Pulmonary artery endothelial cell (primary cell): ENCODE measurements at places on chromosomes 2 and 18. TPM values are rescaled to one million over a fixed set of nuclear protein-coding genes. Genes with fewer than 3 reads are reported as not detected.

GRCh38 chr2:49021271-49021670 lies 133.0 kb downstream of the FSHR start:
- DNase-seq, result no peak

DNA sequence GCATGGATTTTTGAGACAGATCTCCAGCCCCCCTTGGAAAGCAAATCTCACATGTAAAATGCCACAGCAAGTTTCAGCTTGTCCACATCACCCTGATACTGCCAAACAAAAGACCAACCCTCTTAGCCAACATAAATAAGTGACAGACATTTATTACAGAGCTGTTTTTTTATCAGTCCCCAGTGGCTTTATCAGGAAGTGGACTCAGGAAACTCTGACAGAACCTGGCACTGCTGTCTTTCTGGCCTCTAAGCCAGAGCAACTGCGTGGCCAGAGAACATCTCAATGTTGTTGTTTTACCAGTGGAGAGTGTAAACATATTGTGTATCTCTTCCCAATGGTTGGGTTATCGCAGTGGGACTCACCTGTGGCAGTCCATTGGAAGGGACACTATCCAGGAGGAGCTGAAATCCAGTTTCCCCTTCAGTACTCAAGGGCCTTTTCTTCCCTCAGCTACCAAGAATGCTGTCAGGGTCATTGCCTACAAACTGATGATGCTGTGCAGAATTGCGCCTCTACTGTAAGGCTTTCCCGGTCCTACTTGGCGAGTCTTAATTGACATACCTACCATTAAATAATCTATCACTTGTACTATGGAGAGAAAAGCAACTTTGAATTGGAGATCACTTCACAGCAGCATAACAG lies 22.0 kb downstream of the SLC14A1 start:
- DNase-seq, result peak; percentile 11

GRCh38 chr2:33673937-33674336 lies 74.8 kb upstream of the FAM98A start:
- no peak for DNase-seq

DNA sequence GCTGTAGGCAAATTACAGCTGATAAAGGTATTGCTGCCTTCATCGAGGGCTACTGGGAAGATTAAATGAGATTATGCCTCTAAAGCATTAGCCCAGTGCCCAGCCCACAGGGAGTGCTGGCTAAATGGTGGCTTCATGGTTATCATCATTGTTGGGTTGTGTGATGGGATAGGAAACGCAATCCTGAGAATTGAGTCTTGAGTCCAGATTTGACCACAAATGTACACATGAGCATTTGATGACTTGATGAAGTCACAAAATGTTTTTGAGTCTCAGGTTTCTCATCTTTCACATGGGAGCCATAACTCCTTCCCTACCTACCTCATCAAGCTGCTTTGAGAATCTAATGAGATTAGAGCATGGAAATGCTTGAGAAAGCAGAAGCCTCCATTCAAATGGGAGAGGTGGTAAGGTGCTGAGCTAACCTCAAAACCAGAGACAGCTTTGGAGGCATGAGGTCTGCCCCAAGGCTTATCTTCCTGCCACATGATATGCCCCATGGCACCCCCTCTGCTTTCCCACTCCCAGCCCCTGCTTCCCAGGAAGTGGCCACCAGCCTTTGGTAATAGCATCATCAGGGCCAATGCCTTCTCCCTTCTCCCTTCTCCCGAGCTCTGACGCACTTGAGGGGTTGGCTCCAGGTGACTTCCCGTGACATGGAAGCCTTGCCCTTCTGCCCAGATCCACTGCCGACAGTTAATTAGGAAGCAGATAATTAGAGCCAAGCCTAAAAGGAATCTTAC lies 149.4 kb upstream of the EPAS1 start:
- DNase-seq, result no peak

- no peak for DNase-seq
These were observed 187.0 kb downstream of the HAUS1 start for GRCh38 chr18:46291149-46291548.

DNA sequence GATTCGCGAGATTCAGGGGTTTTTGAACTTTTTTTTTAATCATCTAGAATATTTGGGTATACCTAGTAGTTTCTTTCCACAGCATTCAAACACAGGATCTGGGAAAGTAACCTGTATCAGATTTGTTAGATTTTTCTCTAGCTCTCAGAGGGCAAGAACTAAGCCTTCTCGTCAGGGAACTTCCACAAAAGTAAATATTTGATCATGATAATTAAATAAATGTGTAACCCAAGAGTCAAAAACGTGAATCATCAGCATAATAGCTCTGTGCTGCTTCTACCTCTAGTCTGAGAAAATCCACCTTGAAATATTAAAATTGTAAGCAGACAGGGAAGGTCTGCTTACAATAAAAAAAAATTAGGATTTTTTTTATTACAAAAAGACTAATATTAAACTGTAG lies 225.7 kb upstream of the SPOPL start:
- DNase-seq, result no peak

DNA sequence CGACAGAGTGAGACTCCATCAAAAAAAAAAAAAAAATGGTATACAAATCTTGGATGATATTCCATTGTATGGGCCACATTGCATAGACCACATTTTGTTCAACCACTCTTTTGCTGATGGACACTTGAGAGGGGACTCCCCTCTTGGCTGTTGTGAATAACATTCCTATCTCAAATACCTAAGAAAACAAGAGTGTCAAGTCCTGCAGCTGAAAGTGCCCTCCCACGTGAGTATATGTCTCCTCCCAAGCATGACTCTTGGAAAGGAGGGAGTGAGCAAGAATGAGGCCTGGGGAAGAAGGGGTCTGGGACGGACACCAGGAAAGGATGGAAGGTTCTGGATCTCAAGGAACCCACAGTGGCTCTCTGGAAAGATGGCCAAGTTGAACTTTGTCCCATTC lies 36.0 kb upstream of the NPAS2 start:
- no peak for DNase-seq

- no peak for DNase-seq
These were observed 14.3 kb downstream of the IL18R1 start for GRCh38 chr2:102369866-102370265.

- DNase-seq, result no peak
These were observed 167.5 kb downstream of the ARL4C start for GRCh38 chr2:234329202-234329960.

- no peak for DNase-seq
These were observed 225.8 kb downstream of the PIEZO2 start for GRCh38 chr18:10923551-10924070.

DNA sequence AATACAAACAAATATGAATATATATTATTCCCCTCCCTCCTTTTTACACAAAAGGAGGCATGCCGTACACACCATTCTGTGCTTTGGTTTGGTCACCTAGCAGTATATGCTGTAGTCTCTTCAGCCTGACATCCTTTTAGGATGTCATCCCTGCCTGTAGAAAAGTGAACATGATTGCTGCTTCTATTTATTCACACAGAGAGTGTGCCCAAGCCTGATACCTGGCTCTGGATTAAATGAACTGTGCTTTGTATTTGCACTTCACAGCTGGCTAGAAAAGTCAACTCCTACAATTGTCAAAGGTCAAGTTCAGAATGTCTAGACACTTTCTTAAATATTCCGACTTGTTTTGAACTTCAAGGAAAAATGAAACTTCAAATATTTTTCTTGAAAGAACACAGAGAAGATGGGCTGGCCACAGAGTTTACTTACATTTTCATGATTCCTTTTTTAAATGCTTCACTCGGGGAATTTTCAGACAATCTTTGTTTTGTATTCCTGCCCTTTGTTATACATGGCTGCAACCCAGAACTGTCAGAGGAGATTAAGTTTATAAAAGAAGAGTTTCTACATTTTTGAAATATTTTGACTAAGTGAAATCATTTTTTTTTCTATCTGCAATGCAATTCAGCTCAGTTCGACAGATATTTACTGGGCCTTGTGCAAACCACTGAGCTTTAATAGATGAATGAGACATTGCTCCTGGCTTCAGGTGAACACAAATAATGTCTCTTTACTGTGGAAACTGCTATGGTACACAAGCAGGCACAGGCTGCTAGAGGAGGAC lies 33.5 kb downstream of the DAPL1 start:
- no peak for DNase-seq

- DNase-seq, result no peak
These were observed 34.1 kb downstream of the PTPRM start for GRCh38 chr18:7601246-7601615.

DNA sequence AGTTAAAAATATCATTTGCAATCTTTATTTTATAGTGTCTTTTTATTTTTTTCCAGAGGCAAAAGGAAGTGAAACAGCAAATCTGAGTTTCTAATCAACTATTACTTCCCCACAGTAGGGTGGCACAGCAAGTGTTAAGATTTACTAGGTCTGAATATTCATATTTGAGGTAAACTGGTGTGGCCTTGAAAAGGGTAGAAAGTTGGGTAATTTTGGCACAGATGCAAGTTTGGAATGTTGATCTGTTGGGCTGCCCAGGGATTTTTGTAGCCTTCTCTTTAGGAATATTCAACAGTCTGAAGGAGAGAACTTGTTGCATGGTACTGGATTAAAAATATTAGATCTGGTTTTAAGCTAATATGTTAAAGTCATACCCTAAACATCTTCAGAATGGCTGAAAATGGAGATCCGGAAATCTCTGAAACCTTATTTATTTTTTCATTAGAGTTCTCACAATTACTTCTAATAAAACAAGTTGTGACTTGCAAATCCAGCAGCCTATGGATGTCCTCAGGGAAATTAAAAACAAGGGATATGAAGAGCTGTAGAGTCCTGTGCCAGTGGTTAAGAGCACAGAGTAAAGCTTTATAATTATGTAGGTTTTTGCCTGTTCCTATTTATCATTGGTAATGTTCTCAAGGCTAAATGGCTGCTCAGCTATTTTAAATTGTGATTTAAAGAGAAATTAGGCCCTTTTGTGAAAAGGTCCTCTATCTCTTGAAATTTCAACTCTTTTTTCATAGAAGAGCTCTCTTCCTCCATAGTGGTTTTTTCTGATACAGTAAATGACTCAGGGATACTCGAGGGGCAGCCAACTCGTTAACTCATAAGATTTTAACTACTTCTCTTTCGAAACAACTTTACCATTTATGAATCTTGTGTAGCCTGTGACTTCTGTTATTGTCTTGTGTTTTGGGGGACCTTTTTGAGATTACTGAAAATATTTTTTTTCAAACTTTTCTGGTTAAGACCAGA lies 11.0 kb downstream of the TANK start:
- DNase-seq, result no peak

DNA sequence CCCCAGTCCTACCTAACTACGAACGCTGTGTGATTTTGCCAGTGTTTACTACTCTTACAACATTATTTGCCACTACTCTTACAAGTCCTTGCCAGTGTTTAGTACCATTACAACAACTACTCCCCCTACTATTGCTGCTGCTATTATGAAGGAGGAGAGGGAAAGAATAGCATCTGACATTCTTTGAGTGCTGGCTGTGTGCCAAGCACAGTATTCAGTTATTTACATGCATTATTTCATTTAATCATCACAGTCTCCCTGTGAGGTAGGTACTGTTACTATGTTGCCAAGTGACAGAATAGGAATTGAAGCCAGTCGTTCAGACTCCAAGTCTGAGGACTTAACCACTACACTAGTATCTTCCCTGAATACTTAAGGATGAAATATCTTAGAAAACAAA lies 185.9 kb upstream of the FOSL2 start:
- DNase-seq, result peak; percentile 32

- no peak for DNase-seq
These were observed 477.4 kb downstream of the CPS1 start for GRCh38 chr2:211033765-211034164.

GRCh38 chr2:205731583-205731981 lies 49.3 kb downstream of the NRP2 start:
- DNase-seq, result no peak

DNA sequence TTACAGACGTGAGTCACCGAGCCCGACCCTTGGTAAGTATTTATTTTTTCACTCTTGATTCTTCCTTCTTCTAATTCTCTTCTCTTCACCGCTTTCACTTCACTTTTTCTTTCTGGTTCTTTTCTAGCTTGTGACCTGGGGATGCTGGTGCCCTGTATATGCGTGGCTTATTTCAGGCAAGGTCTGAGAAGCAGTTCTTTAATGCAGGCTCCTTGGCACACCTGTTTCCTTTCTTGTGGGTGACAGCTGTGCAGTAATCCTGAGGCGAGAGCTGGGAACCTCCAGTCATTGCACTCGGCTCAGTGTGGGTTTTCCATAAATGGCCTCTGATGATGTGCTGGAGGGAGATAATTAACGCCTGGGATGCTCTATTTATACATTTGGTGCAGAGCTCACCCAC lies 193.8 kb downstream of the TSN start:
- no peak for DNase-seq

- no peak for DNase-seq
These were observed at the start of gene RNF152 for GRCh38 chr18:61892683-61893308. Gene RNF152, minus strand, starts transcription at chr18:61893007. Its CDS starts 76,544 bp downstream, at chr18:61816463.

- DNase-seq, result no peak
These were observed 42.5 kb downstream of the CXCR4 start for GRCh38 chr2:136075476-136075875.

DNA sequence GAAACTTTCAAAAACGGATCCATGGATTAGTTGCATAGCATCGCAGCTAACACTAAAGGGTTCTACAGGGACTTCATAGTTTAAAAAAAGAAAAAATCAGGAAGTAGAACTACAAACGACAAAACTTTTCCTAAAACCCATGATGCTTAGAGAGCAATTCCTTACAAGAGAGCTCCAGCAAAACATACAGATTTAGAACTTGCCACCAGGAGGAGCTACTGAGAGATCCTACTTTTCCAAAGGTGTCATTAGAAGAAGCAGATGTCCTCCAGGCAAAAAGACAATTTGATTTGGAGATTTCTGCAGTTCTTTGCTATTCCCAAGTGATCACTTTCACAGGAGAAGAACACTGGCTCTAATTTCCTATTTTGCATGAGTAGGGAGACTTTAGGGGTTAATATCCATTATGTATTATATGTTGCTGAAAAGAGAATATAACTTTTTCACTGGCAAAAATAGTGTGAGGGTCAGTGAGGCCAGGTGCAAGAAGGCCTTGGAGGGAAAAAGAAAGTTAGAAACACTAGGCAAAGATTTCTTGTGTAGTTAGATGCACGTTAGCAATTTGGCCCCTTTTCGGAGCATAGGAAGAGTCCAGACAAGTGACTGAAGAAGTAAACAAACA lies 436.2 kb downstream of the SUCLG1 start:
- no peak for DNase-seq

- no peak for DNase-seq
These were observed 93.0 kb downstream of the COL6A3 start for GRCh38 chr2:237320801-237321560.

GRCh38 chr18:51716277-51716676 lies 518.8 kb upstream of the MEX3C start:
- no peak for DNase-seq

DNA sequence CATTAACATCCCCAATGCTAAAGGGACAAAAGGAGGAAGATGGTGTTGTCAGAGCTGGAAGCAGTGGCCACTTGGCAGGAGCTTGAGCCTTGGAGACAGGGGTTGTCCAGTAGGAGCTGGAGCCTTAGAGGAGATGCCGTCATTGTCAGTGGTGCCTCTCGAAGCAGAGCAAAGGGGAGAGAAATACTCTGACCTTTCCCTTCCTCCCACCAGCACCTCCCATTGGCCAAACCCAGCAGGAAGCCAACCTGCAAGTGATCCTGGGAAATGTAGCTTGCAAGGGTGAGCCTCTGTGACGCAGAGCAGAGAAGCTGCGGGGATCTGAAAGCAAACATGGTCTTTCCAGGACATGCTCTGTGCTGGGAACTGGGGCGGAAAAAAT lies 33.7 kb upstream of the MRPL19 start:
- no peak for DNase-seq

GRCh38 chr2:234110219-234110618 lies 59.7 kb downstream of the SPP2 start:
- no peak for DNase-seq

The ZNF521 gene
- total RNA-seq, result 55.6 and 64.3 TPM in 2 replicates

The SERPINB10 gene
- not detected in 2 replicates for total RNA-seq

The FZD7 gene
- total RNA-seq, result 0.33 and 0.35 TPM in 2 replicates

The PLEK gene
- total RNA-seq, result 0.07 and 0.11 TPM in 2 replicates

The THSD7B gene
- total RNA-seq, result not detected in 2 replicates

The CCL20 gene
- 1.1 TPM in 1 of 2 replicates, not detected in the other for total RNA-seq

The CAB39 gene
- 70.8 and 78.2 TPM in 2 replicates for total RNA-seq
